ENCODE measurements at places on chromosomes 11 and 22.

DNA sequence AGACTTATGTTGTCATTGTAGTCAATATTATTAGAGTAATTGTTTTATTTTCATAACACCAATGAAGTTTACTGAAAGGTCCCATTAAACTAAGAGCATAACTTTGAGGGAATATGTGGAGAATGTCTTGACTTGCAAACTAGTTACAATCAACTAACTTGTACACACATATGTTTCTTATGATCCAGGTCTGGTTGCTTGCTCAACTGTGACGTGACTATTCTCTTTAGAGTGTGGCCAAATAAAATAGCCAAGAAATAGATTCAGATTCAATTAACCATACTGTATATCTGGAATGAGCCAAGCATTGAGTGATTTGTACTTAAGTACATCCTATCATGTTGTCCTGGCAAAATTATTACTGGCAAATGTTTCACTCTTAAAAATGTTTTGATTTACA lies 101.7 kb downstream of the METTL15 start:
- DNase-seq = no peak

DNA sequence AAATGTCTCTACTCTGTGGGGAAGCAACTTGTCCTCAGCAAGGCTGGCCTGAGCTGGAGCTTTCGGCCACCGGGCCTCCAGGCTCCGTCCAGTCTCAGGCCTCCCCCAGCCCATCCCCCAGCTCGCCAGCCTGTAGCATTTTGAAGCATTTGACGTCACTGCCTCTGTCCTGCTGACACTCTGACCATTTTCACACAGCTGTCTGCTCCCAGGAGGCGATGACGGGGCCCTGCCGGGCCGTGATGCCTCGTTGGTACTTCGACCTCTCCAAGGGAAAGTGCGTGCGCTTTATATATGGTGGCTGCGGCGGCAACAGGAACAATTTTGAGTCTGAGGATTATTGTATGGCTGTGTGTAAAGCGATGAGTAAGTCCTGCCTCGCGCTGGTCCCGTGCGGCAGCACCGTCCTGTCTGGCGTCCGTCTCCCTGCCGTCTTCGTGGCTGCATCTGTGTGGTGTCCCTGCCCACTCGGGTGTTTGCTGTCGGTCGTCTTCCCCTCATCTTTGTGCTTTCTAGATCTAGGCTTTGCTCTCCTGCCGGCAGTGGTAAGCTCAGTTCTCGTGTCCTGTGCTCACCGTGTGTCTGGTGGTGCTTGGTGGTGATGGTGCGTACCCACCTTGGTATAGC lies 36.1 kb upstream of the ST14 start:
- no peak for DNase-seq

DNA sequence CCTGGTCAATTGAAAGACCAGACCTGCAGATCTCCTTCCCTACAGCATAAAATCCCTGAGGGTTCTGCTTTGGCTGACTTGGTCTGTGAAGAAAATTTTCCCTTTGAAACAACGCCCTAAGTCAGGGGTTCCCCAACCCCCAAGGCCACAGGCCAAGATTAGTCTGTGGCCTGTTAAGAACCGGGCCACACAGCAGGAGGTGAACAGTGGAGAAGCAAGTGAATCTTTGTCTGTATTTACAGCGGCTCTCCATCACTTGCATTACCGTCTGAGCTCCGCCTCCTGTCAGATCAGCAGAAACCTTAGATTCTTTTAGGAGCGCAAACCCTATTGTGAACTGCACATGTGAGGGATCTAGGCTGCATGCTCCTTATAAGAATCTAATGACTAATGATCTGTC lies 38.2 kb downstream of the CCDC83 start:
- no peak for DNase-seq

DNA sequence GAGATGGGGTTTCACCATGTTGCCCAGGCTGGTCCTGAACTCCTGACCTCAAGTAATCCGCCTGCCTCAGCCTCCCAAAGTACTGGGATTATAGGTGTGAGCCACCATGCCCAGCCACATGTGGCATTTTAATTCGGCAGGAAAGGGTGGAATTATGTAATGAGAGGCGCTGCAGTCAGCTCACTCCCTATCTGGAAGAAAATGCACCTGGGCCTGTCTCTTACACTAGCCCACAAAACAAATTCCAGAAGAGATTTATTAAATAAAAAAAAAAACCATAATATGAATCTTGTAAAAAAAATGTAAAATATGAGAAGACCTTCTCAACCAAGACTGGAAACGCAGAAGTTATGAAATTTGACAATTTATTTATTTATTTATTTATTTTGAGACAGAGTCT lies 8.2 kb upstream of the KAT5 start:
- no peak for DNase-seq

DNA sequence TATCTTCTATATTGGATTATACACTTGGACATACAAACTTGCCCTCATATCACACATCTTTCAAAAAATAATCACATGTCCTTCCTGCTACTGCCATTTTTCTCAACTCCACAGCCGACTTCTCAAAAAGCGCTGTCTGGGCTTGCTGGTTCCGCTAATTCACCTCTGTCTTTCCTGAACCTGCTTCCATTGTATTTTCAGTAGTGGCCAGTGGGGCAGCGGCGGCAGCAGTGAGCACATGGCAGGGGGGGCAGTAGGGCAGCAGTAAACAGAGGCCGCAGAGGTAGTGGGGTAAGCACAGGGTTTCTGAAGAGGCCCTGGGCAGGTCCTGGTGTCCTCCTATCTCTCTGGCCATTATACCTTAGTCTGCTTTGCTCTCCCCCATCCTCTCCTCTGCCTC lies 126.3 kb downstream of the RRAS2 start:
- DNase-seq = no peak

- DNase-seq = no peak
Observed at GRCh38 chr11:134976551-134976950, 564.5 kb upstream of the B3GAT1 start.

DNA sequence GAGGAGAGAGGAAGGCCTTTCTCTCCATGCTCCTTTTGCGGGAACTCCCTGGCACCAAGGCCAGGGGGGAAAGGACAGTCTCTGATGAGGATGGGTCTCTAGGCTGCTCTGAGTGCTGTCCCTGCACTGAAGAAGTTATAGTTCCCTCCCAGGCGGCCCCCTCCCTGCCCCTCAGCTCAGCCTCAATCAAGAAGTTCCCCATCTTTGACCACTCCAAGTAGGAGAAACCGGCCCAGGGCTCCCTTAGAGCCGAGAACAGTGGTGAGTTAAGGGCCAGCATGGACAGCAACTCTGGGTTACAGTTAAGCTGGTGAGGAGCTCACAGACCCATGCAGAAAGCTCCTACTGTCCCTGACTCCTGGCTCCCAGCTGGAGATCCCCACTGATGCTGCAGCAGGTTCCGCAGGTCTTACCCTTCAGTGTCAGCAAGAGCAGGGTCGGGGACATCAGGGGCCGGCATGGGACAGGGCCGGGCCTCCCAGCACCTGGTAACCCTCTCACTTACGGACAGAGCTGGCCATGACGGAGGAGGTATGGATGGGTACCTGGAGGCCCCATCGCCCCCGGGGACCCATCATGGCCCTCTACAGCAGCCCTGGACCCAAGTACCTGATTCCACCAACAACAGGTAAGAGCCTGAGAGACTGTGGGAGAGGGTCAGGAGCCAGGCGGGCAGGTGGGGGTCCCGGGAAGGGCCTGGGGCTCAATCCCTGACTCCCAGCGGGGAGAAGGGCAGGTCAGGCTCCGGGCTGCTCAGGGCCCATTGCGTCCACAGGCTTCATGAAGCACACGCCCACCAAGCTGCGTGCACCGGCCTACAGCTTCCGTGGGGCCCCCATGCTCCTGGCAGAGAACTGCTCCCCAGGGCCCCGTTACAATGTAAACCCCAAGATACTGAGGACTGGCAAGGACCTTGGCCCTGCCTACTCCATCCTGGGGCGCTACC lies 4.2 kb downstream of the SCGB1C1 start:
- no peak for DNase-seq

GRCh38 chr22:32880061-32880460 lies 78.6 kb downstream of the TIMP3 start:
- DNase-seq = no peak

GRCh38 chr11:125247431-125247830 lies 82.9 kb downstream of the PKNOX2 start:
- DNase-seq = no peak

- peak; percentile 78 for DNase-seq
Observed at GRCh38 chr22:48403521-48404403, 1423.9 kb downstream of the BRD1 start.

- DNase-seq = no peak
Observed at GRCh38 chr11:74035264-74035663, 26.4 kb upstream of the UCP3 start.

GRCh38 chr22:17264321-17265052 lies 45.3 kb upstream of the ADA2 start:
- peak; percentile 82 for DNase-seq

DNA sequence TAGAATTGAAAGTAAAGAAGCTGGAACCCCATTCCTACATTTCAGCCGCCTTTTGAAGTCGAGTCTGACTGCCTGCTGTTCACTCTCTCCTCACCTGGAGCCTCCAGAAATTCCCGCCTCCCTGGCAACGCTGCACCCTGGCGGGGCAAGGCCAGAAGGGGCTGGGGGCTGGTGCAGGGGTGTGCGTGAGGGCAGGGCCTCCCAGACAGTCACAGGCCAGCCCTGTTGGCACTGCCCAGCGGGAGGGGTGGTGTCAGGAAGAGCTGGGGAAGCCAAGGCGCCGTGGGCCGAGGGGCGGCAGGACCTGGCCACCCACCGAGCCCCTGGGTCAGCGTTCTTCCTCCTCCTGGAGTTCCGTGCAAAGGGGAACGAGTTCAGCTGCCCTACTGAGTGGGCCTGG lies 123.2 kb downstream of the KCNQ1OT1 start:
- no peak for DNase-seq

GRCh38 chr11:28343304-28344233 lies 235.4 kb downstream of the METTL15 start:
- no peak for DNase-seq

DNA sequence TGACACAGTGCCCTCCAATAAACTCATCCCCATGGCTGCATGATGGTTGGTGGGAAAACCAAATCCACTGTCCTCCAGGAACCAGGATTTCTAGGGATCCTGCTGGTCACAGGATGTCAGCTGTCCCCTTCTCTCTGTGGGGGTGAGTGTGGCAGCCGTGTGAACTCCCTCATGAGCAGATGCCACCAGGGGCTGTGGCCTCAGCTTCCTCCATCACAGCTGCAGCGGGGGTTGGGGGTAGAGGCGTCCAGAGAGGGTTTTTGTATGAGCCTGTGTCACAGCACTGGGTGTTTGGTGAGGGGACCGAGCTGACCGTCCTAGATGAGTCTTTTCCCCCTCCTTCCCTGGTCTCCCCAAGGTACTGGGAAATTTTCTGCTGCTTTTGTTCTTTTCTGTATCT lies 26.4 kb downstream of the IGLL5 start:
- DNase-seq = no peak

DNA sequence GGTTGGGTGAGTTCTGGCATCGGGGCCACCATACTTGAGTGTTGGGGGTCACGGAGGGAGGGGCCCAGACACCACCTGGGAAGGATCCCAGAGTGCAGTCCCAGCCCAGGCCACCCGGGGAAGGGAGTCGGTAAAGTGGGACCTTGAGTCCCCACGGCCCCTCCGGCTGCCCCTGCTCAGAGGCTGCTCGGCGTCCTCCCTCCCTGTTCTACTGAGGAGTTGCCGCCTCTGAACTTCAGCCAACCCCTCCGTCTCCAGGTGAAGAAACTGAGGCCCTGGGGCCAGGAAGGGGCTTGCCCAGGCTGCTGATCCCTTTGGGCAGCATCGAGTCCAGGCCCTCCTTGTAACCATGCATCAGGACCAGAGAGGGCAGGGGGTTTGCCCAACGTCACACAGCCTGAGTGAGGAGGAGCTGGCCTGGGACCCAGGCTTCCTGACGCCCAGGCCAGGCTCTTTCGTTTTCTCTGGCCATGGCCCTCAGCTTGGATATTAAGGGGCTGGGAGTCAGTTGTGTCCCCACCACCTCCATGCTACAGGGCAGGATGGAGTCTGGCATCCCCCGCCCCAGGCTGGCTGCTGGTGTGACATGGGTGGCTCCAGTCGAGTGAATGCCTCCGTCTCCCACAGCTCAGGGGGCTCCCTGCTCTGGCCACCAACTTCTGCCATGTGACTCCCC lies 1.3 kb downstream of the PARVG start:
- no peak for DNase-seq

GRCh38 chr11:109526061-109526460 lies 104.1 kb downstream of the C11orf87 start:
- no peak for DNase-seq

GRCh38 chr11:35702126-35702525 lies 39.6 kb downstream of the TRIM44 start:
- no peak for DNase-seq

- DNase-seq = no peak
Observed at GRCh38 chr22:46796566-46797195, 34.2 kb downstream of the TBC1D22A start.

GRCh38 chr11:65277631-65278277 lies 16.0 kb downstream of the POLA2 start:
- no peak for DNase-seq

DNA sequence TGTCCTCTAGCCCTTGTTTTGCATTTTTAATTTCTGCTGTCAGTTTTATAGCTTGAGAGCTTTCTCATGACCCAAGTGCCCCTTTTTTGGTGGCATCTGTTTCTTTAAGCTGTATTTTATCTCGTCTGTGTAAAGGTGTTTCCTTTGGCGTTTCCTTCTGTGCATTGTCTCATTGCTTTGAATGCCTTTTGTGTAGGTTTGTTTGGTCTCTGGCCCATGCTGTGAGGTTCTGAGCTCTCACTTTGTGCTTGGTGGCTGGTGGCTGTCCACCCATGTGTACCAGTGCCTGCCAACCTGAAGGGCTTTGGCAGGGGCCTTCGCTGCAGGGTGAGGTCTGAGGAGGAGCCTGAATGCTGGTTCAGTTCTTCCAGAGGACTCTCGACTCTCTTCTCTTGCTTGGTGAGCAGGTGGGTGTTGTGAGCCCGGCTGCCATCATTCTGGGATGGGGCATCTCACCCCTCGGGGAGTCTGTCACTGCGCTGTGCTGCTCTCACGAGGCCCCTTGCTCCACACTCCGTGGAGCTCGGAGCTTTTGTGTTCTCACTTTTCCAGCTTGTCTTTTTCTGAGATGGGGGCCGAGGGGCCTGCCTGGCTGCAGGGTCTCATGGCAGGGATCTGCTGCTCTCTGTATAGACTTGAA lies 14.9 kb downstream of the AP2A2 start:
- no peak for DNase-seq

DNA sequence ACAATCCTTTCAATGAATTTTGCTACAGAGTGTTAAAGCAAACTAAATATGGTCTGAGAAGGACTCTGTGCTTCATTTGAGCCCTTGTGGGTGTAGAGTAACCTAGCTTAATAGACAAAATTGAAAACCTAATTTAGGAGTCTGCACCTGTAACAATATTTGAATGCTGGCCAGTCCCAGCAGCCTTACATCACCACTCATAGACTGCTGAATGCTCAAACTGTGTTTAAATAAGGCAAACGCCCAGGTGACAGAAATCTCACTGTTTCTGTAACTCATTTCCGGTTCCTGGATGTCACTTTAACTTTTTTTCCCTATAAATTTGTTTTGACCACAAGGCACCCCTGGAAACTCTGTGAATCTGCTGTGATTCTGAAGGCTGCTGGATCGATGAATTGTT lies 45.5 kb upstream of the GLYATL1B start:
- DNase-seq = no peak

DNA sequence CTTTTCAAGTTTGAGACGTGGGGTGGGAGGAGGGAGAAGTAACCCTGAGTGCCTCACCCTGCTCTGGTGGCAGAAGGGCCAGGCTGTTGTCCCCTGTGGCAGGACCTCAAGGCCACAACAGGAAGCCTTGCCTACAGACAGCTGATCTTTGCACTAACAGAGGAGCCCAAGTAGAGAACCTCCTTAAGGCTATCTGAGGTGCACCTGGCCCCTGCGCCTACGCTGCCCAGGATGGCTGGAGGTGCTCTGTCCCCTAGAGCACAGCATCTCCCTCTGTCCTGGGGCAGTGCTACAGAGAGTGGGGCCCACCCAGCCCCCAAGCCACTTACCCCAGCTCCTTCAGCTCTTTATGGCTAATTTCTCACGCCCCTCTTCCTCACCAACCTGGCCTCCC lies 27.0 kb downstream of the MYO7A start:
- no peak for DNase-seq

Data from NCI-H2171 (cell line).